Astrocyte (in vitro differentiated cells and primary cell): ENCODE measurements at places on chromosomes 4 and X.

- DNase-seq = no peak
These were observed 72.0 kb upstream of the NDUFC1 start for GRCh38 chr4:139374251-139374650.

DNA sequence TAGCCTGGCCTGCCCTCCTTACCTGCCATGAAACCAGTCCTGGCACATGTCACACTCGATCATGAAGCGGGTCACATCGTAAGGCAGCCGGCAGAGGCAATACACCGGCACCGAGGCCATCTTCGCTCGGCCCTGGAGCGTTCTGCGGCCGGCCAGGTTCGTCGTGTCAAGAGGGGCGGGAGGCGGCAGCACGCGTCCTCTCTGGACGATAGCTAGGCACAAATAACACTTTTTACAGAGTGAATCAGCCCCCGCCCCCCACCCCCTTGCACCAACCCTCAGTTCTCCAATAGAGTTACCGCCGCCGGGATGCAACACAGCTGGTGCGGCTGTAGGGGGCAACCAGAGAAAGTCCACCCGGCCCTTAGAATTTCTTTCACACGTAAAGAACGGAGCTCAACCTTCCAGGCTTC lies 1.7 kb downstream of the PHF8 start:
- peak; percentile 48 for DNase-seq

DNA sequence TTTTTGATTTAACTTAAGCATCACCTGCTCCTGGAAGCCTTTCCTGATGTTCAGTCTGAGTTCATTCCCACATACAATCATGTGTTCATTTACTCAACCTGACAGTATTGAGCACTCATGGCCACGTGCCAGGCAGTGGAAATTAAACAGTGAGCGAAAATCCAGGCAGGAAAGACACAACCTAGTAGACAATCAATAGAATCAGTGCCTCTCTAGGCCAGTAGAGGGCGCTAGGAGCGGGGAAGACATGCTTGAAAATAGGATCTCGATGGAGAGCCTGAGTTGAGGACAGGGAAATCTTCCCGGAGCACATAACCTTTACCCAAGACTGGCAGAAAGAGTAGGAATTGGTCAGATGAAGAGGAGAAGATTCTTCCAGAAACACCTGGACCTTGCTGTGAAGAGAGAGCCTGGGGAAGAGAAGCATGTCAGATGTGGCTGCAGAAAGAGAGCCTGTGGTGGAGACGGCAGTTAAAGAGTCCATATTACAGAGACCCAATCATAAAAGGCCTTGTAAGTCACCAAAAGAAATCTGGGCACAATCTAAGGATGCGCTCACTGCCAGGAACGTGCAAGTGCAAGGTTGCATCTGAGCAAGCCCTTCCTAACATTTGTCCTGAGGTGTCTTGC lies 103.5 kb downstream of the LDB2 start:
- peak; percentile 13 for DNase-seq

GRCh38 chr4:14125375-14126129 lies 498.0 kb upstream of the BOD1L1 start:
- no peak for DNase-seq

DNA sequence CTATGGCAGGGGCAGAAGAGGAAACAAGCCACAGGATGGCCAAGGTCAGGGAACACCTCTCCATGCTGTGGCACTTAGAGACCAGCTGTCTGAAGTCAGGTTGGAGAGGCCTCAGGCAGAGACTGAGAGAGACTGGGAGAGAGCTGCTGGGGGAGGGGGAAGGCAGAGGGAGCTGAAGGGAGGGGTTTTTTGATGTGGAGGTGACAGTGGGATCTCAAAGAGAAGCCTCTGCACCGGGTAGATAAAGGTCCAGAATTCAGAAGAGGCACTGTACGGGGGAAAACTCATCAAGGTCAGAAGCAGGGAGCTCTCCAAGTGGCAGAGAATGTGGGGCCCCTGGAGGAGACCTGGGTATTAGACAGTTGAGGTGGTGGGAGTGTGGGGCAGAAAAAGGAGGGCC lies 41.6 kb upstream of the HMGB3 start:
- no peak for DNase-seq

DNA sequence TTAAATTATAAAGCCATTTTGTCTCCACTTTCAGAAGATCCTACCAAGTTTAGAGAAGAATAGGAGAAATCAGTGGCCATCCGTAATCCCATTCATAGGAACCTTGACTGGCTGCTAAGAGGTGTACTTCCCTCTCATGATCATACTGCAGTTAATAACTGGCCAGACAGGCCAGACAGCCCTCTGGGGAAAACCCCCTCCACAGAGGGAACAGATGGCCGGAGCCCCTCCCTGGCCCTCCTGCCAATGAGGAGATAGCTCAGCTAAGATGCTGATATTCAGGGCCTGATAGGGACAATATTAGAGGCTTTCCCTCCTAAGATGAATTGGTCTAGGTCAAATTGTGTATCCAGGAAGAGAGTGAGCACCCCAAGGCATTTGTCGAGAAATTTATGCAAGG lies 200.0 kb upstream of the MAOA start:
- DNase-seq = no peak
